ENCODE measurements at places on chromosomes 7 and 10.

GRCh38 chr10:127679642-127680255 lies 57.2 kb upstream of the FOXI2 start:
- DNase-seq: no peak

- DNase-seq: no peak
These were observed 109.5 kb downstream of the PARP12 start for GRCh38 chr7:139953229-139953628.

DNA sequence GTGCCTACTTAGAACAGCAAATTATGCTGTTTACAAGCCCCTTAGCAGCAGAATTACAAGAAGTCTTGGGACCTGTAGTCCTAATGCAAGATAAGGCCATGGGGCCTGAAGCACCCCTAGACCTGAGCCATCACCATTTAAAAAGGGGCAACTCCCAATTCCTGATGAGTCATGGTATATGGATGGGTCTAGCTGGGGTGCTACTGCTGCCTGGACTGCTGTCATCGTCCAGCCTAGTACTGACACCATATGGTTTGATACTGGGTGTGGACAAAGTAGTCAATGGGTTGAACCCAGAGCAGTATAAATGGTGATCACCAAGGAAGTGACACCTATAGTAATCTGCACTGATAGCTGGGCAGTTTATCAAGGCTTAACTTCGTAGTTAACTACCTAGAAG lies 450.0 kb downstream of the IPMK start:
- DNase-seq: no peak

DNA sequence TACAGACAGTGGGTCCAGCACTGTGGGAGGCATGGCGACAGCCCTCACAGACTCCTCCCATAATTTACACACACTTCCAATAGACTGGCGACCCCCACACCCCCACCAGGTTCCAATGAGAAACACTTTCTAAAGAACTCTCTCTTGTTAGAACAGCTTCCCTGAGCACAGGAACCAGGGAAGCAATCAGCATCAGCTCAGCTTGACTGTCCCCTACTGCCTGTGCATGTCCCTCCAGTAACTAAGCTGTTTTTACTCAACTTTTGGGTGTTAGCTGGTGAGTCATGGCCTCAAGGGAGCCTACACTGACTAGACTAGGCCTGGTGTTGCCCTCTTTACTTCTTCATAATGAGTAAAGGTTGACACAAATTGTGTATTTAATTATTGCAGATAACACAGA lies 32.6 kb upstream of the HERPUD2 start:
- DNase-seq: no peak

DNA sequence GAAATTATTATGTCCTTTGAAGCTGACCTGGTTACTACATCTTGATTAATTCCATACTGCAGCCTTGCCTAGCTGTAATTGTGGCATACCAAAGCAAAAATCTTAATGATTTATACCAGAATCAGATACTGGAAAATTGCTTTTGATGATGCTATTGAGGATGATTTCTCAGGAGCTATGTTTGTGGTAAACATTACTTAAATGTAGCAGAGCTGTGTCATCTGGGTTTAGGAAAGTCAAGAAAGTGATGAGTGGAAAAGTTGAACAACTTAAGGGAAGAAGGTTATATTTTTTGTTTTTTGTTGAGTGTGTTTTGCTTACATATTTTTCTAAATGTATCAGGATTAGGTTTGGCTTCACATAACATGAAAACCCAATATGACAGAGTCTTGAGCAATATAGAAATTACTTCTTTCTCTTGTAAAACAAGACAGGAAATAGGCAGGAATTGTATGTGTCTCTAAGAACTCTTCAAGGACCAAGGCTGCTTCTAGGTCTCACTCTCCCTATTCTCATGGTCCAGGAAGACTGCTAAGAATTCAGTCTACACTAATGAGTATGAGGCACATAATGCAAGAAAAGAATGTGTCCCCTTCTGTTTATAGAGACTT lies 87.6 kb upstream of the MTPN start:
- no peak for DNase-seq

DNA sequence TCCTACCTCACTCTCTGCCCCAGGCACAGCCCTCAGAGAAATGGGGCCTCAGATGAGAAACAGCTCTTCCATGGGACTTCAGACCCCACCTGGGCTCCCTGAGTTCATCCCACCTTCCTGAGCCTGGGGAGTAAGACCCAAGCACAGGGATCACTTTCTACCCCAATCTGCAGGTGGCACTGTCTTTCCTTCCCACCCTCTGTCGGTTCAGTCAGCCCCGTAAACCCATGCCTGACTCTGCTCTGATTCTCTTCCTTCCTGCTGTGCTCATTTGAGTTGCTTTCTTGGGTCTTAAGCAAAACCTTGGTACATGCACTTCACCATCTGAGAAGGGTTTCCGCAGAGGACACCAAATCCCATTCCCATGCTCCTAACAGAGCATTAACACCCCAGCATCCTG lies 306.4 kb upstream of the CDC14C start:
- DNase-seq: no peak
